ENCODE measurements at places on chromosomes 5 and 9.

DNA sequence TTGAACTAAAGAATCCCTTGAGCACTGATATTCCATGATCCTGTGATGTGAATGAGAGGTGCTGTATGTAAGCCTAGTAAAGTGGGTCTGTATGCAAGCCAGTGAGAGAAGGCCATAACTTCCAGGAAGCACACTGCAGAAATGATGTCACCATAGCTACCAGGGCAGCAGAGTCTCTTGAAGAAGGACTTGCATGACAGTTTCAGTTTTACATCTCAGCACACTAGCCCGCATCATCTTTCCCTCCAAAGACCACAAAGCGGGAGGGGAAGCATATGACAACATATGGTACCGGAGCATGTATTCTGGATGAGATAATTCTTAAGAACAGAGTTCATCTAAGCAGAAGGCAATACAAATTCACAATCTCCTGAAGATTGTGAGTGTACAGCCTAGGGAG is 37.6 kb upstream of the MAST4 start:
- DNase-seq = peak; percentile 20

DNA sequence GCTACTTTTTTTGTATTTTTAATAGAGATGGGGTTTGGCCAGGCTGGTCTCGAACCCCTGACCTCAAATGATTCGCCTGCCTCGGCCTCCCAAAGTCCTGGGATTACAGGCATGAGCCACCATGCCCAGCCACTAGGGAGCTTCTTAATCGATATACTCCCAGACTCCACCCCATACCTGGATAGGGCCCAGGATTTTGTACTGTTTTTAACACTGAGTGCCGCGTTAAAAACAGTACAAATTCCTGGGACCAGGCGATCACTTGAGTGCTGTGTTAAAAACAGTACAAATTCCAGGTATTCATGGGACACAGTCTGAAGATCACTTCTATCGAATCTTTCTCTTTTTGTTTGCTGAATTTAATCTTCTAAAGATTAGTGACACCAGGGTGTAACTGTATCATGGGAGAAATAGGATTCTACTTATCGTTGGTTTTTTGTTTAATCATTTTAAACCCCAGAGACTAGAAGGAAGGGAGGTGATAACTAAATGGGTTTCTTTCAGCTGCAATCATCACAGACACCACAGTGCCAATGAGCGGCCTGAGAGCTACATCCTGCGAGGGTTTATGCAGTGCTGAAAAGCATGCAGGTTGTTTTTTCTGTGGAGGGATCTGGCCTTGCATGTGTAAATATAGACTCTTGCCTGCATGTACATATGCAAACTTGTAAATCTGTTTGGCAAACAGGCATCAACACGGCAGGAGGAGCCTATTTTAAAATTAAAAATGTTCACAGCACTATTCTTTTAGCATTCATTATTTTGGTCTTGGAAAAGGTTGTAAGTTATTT is 303.8 kb upstream of the WWC1 start:
- no peak for DNase-seq

DNA sequence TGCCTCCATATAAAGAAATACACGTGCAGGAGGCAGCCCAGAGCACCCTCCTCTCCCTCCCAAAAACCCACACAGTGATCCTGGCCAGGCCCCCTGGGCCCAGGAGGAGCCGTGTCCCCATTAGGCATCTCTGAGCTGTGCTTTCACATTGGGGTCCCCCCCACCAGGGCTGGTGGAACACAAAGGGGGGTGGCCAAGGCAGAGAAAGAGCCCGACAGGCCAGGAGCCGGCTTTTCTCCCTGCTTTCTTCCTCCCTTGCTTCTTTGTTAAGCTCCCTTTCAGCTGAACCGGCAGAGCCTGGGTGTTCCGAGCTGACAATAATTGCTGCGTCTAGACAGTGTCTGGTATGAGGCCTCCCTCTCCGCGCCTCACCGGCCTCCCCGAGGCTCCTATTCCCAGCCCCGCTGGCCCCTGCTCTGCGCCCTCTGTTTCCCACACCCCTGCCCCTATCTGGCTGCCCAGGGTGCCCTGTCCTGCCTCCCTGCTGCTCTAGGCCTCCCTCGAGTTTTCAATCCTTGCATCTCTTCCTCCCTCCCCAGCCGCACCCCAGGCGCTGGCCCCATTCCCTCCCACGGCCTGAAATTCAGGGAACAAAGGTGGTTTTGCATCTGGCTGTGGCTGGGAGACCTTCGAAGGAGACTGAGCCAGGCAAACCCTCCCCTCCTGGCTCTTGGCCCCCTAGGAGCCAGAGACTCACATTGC is 120.6 kb downstream of the C9orf50 start:
- no peak for DNase-seq

DNA sequence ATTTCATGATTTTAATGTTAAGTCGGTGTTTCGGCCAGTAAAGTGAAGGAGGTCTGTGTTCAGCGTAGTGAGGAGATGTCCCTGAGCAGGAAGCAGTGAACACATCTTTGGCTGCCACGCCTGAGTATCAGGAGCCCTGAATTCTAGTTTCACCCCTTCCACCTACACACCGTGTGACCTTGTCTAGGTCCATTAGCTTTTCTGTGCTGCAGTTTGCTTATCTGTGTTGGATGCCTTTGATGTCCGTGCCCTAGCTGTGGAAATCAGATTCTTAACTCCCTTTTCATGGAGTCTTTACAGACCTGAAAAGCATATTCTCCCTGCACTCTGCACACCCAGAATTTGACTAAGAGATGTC is 601 bp downstream of the FBXO38 start:
- DNase-seq = peak; percentile 11

GRCh38 chr9:72680593-72681282 is 159.3 kb downstream of the TMC1 start:
- no peak for DNase-seq

DNA sequence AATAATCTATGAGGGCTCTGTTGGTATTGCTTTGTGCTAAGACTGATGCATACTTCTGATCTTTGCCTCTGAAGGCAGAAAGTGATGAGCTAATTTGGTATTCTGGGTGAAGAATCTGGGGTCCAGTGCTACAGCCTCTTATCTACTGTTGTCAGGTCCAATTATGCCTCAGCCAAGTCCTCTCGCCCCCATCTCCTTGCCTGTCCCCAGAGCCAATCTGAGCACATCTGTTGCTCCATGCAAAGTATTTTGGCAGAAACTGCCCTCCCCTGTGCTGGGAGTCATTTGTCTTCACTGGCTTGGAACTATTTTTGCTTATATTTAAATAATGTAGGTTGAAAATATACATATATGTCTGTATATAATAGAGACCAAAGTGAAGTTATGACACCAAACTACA is 23.4 kb downstream of the LSM11 start:
- DNase-seq = no peak

DNA sequence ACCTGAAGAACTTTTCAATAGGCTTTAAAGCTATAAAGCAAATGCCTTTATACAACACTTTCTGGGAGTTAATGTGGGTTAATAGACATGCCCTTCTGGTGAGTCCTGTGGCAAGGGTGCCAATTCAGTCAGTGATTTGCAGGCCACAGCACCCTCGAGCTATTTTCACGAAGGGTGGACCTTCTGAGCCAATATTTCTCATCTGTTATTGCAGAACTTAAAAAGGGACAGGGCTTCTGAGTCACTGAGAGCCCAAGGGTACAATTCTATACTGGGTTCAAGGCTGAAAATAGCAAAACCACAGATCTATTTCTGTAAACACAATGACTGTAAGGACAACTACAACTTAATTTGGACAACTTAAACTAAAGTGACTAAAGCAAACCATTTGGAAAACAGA is 92.8 kb downstream of the GABRG2 start:
- no peak for DNase-seq

GRCh38 chr9:77585335-77585786 is 62.8 kb downstream of the GNA14 start:
- no peak for DNase-seq

GRCh38 chr9:32292611-32293010 is 91.8 kb upstream of the ACO1 start:
- DNase-seq = no peak

GRCh38 chr9:35749515-35750255 is 598 bp downstream of the RGP1 start:
- DNase-seq = peak; percentile 26

GRCh38 chr9:111099199-111100008 is 61.1 kb upstream of the LPAR1 start:
- DNase-seq = no peak

DNA sequence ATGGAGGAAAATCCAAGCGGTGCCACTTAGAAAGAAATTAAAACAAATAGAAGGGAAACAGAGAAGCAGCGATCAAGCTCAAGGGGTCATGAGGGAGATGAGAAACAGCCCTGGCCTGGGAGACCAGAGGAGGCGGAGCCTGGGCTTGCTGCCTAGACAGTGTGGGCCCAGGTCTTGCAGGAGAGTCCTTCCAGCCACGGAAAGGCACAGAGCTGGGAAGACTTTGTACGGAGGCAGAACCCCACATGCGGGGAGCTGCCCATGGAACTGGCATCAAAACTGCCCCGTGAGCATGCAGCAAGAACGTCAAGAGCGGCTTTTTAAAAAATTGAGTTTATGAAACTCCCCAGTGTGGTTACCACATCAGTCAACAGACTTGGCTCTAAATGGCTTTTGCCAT is 119.4 kb downstream of the IRX1 start:
- no peak for DNase-seq

GRCh38 chr5:167814828-167815227 is 476.6 kb upstream of the WWC1 start:
- no peak for DNase-seq

GRCh38 chr9:112789891-112790774 is 39.6 kb downstream of the SNX30 start:
- DNase-seq = no peak

DNA sequence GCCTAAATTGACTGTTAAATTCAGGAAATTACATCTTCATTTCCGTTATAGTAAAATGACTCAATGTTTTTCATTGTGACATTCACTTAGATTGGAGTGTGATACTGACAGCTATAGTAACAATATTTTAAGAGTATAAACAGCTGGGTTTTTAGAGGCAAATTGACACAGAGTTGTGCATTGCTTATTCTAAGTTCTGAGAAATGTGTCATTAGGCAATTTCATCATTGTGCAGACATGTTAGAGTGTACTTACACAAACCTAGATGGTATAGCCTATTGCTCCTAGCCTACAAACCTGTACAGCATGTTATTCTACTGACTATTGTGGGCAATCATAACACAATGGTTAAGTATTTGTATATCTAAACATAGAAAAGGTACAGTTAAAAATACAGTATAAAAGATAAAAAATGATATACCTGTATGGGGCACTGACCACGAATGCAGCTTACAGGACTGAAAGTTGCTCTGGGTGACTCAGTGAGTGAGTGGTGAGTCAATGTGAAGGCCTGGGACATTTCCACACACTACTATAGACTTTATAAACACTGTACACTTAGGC is 132.7 kb downstream of the PDE4D start:
- peak; percentile 40 for DNase-seq

- no peak for DNase-seq
Observed at GRCh38 chr9:90795084-90795483, 6.5 kb upstream of the SYK start.

- DNase-seq = peak; percentile 23
Observed at GRCh38 chr5:173789031-173789920, 98.9 kb upstream of the CPEB4 start.

DNA sequence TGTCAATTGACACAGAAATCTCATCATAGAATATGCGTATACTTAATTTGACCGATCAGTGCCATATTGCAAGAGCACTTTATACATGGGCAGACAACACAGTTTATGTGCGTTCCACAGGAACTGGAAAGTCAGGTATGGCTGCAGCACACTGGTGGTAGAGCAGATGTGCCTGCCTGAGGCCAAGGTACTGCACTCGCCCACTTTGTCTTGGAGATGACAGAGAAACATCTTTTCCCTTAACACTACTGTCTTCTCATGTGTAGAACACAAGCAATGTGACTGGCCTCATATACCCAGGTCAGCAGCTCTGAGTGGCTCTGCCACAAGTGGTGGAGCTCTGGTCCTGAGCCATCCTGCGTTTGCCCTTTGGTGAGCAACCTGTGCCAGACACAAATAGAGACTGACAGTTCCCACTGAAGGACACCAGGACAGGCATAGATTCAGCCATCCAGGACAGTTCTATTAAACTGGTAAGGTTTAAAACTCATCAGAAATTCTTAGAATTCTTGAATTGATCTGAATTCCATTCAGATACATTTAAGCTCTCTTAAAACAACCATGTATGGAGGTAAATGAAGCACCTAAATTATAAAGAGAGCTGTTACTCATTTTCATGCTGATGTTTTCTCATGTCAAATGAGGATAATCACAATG is 21.0 kb upstream of the PPP2CA start:
- no peak for DNase-seq

GRCh38 chr5:7755958-7756357 is 95.0 kb downstream of the CFAP90 start:
- DNase-seq = no peak

DNA sequence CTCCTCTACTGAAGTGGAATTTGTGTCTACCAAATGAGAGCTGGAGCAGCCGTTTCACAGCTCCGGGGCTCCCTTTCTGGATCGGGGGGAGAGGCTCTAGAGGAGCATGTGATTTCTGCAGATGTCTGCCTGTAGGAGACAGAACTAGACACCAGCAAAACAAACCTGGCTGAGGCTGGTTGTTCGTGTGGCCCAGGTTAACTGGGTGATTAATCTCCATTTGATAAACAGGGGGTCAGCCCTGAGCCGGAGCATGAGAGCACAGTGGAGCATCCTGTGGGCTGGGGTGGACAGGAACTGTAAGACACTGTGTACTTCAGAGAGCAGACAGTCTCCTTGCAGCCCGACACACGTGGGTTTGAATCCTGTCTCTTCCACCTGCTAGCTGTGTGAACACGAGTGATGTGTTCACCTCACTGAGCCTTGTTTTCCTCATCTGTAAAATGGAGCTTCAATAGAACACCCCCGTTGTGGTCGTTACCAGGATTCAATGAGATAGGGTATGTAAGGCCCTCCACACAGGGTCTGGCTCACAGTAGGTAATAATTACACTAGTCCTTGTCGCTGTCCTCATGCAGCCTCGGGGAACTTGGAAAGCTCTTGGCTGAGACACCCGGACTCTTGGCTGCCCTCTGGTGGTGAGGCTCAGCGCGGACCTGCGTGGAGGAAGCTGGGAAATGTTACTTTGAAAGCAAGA is 12.9 kb downstream of the CXCL14 start:
- DNase-seq = peak; percentile 69

DNA sequence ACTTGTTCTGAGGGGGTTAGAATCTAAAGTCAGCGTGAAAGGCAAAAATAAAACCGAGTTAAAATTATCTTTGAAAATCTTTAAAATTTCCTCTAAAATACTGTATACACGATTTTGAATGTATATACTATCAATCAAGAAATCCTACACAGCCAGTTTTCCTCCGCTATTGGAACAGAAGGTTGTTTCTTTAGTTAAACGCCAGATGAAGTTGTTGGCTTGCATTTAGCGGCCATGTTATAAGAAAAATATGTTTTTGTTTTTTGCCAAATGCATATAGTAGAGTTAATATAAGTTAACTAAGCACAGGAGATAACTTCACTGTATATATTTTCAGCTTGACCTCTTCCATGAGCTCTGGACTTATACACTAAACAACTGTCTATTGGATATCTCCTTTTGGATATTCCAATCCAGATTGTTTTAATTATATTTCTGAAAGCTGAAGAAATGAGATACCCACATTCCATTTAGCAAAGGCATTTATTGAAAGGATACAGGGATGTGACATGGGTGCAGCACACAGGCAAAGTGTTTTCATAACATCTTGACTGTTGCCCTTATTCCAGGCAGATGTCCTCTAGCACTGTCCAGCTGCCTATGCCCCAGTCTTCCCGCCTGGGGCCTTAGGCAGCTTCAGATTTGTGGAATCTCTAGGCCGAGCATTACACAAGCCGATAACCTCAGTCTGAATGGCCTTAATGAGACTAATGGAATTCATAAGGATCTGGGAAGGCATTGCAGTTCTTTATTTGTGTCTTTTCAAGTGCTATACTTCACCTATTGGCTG is 10.0 kb upstream of the ATG10 start:
- no peak for DNase-seq
